Non-pigmented ciliary epithelial cell (primary cell): ENCODE measurements at places on chromosomes 4 and X.
A peak's percentile ranks its signal among the peaks of the same experiment; 100 is the strongest.

- DNase-seq: no peak
Observed at GRCh38 chrX:69197690-69198089, 32.4 kb upstream of the PJA1 start.

- peak; percentile 38 for DNase-seq
Observed at GRCh38 chrX:40947276-40947675, 138.0 kb upstream of the USP9X start.

GRCh38 chrX:130561930-130562329 lies 160.1 kb downstream of the RBMX2 start:
- DNase-seq: no peak

DNA sequence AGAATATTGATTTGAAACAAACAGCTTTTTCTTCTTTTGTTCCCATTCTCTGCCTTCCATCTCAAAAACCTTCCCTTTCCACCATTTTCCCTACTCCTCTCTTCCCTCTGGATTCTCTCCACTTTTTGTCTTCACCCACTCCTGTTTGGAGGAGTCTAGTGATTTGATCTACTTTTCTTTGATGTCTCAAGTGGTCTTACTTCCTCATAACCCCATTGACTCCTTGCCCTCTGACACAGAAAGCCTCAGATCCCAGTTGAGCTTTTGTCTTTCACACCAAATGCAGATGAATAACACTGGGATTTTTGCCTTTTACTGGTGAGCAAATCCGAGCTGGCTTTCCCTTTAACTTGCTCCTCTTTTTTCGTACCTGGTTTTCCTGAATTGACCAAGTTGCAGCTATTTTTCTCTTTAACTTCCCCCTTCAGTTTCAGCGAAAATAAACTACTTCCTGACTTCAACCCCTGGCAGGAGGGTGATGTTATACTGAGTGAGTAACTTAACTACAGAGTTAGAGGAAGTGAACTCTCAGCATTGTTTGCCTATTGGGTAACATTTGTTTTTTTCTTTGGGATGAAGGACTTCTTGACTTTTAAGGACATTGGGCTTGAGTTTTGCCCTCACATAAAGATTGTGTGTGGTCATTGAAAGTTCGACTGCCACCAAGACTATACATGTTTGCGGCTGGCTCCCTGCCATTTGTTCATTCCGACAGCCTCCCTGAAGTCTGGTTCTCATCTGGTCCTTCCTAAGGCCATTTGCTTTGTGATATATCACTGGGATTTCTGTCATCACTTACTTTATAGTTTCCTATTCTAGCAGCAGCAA lies 392.8 kb upstream of the NR3C2 start:
- DNase-seq: no peak

GRCh38 chrX:155886409-155886808 lies 5.3 kb downstream of the VAMP7 start:
- DNase-seq: no peak

GRCh38 chr4:127782025-127782274 lies 172 bp upstream of the HSPA4L start:
- DNase-seq: peak; percentile 34

DNA sequence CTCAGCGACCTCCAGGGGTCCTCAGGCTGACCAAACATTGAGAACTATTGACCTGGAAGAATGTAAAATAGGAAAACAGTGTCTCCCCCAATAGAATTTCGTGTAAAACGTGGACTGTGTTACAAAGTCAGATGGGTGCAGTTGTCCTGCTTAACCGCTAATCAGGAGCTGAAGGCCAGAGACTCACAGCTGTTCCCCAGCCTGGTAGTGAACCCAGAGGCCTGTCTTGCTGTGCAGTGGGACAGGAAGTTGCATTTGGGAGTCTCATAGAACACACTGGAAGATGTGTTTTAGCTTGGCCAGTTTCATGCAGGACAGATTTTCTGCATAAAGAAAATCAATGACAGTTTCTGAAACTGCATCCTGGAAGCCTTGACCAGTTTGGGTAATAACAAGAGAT lies 151.5 kb downstream of the PTTG2 start:
- DNase-seq: no peak

GRCh38 chrX:133794126-133794525 lies 191.3 kb downstream of the GPC3 start:
- no peak for DNase-seq

DNA sequence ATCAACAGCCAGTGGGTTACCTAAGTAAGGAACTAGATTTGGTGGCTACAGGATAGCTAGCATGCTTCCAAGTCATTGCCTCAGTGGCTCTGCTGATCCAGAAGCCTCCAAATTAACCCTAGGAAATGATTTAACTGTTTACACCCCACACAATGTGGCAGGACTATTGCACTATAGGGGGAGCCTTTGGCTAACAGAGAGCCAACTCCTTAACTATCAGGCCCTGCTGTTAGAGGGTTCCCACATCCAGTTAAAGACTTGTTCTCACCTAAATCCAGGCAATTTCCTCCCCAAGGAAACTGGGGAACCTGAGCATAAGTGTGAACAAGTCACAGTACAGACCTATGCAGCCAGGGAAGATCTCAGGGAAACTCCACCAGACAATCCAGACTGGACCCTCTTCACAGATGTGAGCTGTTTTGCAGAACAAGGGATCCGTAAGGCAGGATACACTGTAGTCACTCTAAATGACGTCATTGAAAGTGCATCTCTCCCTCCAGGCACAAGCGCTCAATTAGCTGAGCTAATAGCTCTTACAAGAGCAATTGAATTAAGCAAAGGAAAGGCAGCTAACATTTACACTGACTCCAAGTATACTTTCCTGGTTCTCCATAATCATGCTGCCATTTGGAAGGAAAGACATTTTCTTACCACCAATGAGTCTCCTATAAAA lies 185.3 kb upstream of the SPOCK3 start:
- no peak for DNase-seq

GRCh38 chr4:138609943-138610350 lies 367.8 kb upstream of the SLC7A11 start:
- DNase-seq: peak; percentile 48

- no peak for DNase-seq
Observed at GRCh38 chr4:176413171-176413570, 93.4 kb downstream of the SPCS3 start.

DNA sequence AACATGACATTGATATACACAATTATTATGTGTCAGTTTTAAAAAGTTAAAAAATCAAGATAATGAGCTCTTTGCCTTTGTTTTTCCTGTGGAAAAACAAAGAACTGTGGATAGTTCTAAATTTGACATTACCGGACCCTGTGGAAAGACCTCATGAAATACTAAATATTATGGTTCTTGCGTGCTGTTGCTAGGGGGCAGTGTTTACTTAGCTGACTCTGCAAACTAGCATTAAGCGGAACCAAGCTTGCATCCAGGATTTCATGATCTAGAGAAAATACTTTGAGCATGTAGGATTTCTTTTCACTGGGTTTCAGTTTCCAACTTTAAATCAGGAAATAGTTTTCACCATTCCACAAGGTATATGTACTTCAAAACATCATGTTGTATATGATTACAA lies 33.6 kb downstream of the CLCN4 start:
- DNase-seq: no peak

DNA sequence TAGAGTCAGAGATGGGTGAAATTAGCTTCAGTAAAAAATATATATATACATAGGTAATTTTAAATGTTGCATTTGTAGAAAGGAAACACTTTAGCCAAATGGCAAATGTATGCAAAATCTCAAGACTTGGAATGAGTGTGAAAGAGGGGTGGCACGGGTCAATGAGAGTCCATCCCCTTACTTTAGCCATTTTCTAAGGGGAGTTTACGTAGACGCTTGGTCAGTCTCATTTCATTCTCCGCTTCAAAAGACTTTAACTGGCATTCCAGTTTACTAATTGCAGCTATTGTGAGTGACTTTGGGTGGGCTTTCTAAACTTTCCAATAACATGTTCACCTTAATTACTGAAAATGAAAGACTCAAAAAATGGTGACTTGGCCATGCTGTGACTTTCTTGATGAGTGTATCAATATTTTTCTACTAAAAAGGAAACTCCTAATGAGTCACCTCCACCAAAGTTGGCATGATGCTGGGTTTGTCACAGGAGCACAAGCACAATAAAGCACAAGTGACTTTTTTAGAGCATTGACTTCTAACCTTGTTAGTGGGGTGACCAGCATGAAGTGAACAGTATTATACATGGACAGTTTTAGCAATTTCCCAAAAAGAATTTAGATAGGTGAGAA lies 356.0 kb upstream of the RASGEF1B start:
- no peak for DNase-seq

GRCh38 chr4:181956512-181956911 lies 286.7 kb upstream of the TENM3 start:
- no peak for DNase-seq

- no peak for DNase-seq
Observed at GRCh38 chr4:82372517-82373485, 990 bp downstream of the HNRNPD start.

GRCh38 chr4:176291748-176292147 lies 22.7 kb upstream of the ASB5 start:
- DNase-seq: no peak

GRCh38 chrX:94655180-94655579 lies 981.2 kb downstream of the FAM133A start:
- no peak for DNase-seq

- no peak for DNase-seq
Observed at GRCh38 chrX:38271154-38271716, 50.6 kb upstream of the SRPX start.

DNA sequence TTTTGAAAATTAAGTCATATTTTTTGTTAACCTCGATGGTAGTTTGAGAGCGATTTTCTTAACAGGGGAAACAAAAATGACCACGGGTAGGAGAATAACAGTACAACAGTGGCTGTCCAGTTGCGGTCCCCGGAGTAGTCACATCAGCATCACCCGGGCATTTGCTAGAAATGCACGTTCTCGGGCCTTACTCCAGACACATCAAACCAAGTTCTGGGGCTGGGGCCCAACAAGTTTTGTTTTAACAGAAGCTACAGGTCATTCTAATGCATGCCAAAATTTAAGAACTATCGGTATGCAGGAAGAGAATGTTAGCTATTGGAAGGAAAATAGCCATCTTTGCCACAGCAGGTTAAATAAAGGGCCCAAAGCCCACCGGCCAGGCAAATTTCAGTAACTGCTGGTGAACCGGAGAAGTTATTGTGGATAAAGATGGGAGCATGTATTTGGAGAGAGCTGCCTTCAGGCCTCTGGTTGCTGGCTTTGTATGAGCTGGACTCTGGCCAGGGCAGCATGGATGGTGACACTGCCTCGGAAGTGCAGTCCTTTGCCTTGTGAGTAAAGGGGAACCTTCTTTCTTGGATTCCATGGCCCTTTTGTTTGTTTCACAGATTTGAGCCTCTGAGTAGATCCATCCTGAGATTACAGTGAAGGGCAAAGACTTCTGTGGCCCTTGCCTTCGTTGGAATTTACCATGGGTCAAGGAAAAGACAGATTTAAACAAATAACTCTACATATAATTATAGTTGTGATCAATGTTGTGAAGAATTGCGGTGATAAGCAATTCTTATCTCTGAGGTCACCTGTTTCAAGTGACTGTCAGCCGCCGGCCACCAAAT lies 62.1 kb downstream of the TBC1D14 start:
- no peak for DNase-seq

- DNase-seq: no peak
Observed at GRCh38 chr4:113179996-113180395, 130.5 kb downstream of the ANK2 start.

DNA sequence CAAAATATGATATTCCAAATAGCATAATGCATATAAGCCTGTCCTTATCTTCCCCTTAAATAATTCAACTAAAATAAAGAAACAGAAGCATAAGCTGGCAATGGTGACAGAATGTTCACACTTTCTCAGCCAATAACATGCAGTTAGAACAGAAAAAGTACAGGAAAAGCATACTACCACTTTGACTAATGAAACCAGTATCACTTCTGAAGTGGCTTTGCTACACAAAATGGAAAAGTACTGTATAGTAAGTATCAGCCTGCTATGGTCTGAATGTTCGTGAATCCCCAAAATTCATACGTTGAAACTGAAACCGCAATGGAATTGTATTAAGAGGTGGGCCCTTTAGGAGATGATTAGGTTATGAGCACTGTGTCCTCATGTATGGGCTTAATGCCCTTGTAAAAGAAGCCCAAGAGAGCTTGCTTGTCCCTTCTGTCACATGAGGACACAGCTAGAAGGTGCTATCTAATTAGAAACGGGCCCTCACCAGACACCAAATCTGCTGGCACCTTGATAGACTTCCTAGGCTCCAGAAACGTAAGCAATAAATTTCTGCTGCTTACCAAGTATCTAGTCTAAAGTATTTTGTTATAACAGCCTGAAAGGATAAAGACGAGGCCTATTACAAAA lies 102.6 kb downstream of the PRDM5 start:
- no peak for DNase-seq

- DNase-seq: no peak
Observed at GRCh38 chrX:46327566-46328115, 217.6 kb downstream of the ZNF674 start.

GRCh38 chr4:31199644-31200043 lies 479.5 kb downstream of the PCDH7 start:
- DNase-seq: no peak

DNA sequence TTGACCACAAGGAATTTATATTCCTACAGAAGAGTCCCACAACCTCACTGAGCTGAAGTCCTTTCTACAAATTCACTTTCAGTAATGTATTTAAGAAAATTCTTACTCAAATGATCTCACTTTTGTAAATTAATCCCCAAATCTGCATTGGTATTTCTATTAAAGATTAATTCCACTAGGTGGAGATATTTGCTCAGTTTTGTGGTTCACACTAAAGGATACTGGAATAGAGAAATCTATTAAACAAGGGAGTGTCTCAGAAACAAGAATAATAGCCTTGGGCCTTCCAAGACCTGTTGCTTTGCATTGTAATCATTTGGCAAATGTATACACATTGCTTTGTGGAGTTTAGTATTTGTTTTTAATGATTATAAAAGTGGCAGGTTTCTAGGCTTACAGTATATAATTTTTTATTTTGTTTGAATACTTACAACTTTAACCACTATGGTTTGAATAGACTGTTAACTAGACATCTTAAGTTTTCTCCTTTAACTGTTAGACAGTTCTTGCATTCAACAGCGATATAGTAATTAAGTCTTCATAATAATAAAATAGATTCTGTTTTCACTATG lies 25.9 kb downstream of the CFAP299 start:
- DNase-seq: no peak

DNA sequence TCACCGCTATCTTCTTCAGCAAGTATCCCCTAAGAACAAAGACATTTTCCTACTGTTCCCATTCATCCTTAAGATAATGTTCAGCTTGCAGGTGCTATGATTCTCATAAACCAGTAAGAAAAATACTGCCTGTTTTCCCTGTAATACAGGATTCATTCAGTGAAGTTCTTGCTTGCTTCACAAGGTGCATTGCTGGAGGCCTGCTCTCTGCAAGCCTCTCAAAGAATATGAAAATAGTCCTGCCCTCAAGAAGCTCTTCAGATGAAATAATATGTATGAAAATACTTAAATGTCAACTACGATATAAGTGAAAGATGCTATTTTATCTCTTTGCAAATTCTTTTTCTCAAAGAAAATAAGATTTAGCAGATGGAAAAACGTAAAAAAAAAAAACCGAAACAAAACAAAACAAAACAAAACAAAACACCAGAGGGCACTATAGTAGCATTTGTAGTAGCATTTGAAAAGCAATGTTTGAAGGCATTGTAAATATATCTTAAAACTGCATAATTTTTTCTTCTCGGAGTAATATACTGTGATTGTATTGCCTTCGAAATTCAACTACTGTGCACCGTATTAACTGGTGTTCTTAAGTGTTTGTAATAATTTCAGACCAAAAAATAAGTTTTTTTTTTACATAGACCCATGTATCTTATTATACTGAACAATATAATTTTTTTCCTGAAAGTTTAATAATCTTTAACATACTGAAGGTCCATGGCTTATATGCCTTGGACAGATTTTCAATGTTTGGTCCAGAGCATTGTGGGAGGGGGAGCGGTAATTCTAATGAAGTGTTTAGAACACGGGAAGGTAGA lies 26.0 kb downstream of the ADH4 start:
- no peak for DNase-seq
